Stimulated activated naive CD8-positive, alpha-beta T cell treated with anti-CD3 and anti-CD28 coated beads, Interleukin-15, Interleukin-2, amounts not matched to agents 100 U/mL and 50 U/mL, for 24 hours (primary cell): ENCODE measurements at places on chromosomes 6 and 20.
A peak's percentile ranks its signal among the peaks of the same experiment; 100 is the strongest.

DNA sequence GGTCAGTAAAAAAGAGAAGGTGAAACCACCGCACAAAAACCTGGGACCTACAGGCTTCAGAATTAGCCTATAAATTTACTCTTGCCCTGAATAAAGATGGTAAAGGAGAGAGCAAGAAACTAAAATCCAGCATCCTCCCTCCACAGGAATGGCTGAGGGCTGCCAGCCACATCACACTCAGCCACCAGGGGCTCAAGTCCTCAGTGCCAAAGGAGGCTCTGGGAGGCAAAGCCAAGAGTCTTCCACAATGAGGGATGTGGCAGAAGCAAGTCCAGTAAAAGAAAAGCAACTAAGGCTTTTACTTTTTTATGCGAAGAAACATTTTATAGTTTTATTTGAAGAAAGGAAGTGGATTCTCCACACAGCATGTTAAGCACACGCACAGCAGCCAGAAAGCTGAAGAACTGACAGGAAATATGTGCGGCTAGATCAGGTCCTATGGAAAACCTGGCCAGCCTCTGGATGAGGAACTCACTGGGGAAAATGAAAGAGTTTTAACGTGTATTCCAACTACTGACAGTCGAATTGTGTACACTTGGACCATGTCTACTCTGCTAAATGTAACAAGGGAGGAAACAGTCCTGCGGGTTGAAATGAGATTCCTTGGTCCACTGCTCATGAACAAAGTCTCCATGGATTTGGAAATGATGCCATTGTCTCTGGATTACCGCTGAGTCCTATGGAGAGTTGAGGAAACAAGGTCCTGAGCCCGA, 219.4 kb upstream of the SSTR4 start:
- no peak for DNase-seq

DNA sequence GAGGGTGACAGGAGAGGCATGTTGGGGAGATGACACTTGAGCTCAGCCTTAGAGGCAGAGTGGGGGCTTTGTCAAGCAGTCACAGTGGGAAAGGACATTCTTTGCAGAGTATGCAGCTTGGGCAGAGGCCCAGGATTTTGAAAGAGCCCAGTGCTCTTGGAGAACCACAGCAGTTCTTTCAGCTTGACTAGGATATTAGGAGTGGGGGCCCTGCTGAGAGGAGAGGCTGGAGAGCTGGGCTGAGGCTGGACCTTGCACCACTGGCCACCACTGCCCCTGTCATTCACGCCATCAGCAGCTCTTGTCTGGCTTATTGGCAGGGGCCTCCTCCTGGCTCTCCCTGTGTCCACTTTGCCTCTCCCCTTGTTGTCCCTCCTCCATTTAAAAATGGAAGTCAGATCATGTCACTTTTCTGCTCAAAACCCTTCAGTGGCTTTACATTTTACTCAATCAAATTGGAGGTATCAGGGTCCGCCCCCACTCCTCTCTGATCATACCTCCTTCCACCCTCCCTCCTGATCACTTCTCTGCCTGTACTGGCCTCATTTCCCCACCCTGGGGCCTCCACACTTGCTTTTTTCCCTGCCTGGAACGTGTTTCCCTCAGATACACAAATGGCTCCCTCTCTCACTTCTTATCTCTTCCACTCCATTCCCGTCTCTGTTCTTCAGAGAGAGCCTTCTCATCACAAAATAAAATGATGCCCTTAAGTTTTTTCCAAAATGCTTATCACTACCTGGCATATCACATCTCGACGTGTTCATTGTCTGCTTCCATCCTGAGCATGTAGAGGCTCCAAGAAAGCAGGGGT, 10.5 kb downstream of the MANBAL start:
- DNase-seq, result no peak

- no peak for DNase-seq
These were observed 617 bp upstream of the TSPYL1 start for GRCh38 chr6:116280161-116280932.

DNA sequence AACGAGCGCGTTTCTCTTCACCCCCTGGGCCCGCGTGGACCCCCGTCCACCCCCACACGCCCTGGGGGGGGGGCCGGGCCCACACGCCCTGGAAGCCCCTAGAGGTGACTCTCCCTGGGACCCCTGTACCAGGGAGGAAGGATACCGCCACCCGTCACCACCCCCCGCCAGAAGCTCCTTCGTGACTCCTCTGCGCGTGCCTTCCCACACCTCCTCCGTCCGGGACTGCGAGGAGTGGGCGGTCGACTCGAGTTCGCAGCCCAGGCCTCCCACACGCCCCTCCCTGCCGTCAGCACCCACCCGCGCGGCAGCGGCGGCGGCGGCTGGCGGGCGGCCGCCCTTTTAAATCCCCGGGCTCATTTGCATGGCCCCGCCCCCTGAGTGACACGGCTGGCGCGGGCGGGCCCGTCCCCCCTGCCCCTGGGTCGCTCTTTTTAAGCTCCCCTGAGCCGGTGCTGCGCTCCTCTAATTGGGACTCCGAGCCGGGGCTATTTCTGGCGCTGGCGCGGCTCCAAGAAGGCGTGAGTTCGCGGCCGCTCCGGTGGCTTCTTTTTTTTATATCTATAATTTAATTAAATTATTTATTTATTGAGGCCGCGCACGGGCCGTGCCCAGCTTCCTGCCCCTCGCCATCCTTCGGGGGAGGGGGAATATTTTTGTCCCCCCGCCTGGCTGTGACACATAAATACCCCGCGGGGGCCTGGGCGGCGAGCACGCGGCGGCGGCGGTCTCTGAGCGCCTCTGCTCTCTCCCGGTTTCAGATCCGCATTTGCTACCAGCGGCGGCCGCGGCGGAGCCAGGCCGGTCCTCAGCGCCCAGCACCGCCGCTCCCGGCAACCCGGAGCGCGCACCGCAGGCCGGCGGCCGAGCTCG, at the start of gene HMGA1:
Gene HMGA1, plus strand, starts transcription at position 431 of the 873 bp plus-strand sequence. CDS start 3,908 bp downstream, outside the sequence.
- DNase-seq, result peak; percentile 95

DNA sequence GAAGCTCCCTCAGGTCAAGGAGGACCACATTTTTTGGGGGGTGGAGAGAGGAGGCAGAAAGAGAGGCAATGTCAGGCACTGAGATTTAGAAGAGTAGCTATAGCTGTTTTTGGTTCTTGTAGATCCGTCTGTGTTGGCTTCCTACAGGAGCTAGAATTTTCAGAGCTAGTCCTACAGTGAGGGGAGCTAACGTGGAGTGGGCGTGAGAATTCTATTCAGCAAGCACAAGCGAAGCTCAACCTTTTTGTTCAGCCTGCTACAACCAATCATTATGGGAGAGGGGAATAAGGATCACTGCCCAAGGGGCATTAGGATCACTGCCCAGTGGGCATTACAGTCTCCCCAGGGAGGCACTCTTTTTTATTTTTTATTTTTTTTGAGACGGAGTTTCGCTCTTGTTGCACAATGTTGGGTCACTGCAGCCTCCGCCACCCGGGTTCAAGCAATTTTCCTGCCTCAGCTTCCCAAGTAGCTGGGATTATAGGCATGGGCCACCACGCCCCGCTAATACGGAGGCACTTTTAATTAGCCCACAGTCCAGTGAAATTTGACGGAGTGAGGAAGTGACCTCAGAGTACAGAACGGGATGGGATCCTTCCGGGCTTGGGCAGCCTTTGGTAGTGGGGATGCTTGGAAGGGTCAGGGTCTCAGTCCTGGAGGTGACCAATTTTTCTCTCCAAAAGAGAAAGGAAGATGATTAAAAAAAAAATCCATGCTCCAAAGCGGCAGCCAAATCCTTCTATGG, 1.1 kb upstream of the PANK2 start:
- no peak for DNase-seq

DNA sequence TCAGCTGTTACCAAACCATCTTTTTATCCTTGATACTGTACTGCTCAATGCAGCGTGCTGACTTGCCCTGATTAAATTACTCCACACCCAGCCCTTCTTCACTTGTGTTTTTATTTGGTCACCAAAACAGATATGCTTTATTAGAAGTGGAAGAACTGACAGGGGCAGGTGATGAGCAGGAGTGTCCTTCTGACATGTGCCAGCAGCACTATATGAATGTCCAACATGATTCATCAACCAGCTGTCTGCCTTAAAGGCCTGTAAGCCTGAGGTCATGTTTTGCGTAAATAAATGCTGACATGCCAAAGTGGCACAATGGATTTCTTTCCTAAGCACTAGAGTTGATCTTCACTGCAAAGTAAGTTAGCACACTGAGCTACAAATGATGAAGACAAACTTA, 15.4 kb downstream of the POPDC3 start:
- DNase-seq, result no peak

DNA sequence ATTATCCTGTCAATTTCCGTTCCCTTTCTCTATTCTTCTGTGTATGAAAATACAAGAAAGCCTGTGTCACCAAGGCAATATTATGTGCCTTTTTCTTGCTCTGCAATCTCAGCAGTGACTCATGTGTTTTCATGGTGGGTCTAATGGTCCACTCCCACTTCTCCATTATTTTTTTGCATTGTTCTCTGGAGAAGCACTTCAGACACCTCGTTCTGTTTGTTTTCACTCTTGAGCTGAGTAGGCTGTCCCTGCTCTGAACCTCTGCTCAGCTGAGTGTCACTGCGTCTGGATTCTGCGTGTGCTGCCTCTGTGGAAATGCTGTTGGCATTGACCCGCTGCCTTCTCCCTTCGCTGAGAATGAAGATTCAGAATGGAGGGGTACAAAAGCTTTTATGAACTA, 230.6 kb downstream of the TMEM242 start:
- DNase-seq, result no peak

DNA sequence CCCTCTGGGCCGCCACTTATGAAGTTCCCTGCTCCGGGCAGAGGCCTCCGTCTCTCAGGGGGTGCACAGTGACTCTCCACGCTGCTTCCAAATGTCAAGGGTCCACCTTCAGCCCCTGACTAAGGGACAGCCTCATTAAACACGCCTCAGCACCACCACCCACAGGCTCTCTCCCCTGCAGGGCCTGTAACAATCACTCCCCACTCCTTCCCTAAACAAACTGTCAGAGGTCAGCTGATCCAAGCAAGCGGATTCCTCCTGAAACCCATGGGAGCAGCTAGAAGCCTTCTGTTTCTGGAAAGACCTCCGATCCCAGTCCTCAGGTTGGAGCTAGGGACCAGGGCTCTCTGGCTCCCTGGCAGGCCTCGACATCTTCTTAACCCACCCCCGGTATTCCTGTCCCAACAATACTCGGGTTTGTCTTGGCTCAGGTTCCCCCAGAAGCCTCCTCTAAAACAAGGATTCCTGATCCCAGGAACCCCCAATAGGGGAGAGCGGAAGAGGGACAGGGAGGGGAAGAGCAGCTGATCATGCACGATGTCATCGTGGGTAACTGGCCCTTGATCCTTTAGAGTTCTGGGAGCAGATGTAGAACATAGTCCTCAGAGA, 181.0 kb downstream of the ZNF217 start:
- DNase-seq, result no peak

DNA sequence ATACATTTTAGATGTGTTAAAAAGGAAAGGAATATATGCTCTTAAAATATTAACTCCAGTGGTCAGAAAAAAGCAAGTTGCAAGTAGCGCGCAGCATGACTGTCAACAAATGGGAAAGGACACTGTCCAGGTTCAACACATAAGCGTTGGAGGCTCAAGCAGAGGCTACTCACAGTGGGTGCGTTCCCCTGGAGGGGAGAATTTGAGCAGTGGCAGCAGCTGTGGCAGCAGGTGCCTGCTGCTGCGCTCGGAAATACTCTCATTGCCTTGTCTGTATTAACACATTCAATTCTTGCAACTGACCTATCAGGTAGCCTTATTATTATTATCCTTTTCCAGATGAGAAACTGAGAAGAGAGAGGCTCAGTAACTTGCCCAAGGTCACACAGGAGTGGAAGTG, 21.9 kb upstream of the CCN6 start:
- DNase-seq, result no peak

GRCh38 chr6:92433911-92434310, 985.4 kb downstream of the EPHA7 start:
- no peak for DNase-seq

GRCh38 chr6:94735270-94735669, 842.1 kb upstream of the MANEA start:
- DNase-seq, result no peak

GRCh38 chr6:65667916-65668656, 38.9 kb downstream of the EYS start:
- DNase-seq, result no peak

DNA sequence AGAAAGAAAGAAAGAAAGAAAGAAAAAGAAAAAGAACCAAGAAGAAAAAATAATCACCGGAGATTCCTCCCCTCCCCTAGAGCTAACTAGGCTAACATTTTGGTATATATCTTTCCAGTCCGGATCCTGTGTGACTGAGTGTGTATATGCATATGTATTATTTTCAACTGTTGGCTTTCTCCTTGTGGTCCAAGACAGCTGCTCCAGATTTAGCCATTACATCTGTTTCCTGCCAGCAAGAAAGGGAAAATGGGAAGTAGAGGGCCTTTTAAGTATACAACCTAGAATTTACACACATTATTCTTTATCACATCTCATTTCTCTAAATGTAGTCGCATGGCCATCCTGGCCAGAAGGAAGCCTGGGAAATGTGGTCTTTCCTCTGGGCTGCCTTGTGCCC, 15.2 kb downstream of the SLC52A3 start:
- no peak for DNase-seq

GRCh38 chr6:29008089-29008488, 3.0 kb upstream of the ZNF311 start:
- DNase-seq, result no peak

DNA sequence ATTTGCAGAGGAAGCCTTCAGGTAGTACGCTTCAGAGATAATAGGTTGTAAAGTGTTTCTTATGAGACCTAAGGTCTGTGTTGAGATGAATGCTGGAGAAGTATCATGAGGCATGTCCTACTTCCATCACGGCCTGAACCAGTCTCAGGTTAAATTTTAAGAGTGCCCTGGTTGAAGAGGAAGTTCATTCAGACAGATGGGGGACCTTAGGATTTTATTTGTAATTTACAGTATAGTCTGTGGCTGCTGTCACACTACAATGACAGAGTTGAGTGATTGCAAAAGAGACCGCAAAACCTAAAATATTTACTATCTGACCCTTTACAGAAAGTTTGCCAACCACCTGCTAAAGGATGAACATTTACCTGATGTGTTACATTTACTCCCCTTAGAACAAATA, 70.9 kb downstream of the UST start:
- no peak for DNase-seq

- no peak for DNase-seq
These were observed 62.3 kb downstream of the UTRN start for GRCh38 chr6:144347448-144347759.

DNA sequence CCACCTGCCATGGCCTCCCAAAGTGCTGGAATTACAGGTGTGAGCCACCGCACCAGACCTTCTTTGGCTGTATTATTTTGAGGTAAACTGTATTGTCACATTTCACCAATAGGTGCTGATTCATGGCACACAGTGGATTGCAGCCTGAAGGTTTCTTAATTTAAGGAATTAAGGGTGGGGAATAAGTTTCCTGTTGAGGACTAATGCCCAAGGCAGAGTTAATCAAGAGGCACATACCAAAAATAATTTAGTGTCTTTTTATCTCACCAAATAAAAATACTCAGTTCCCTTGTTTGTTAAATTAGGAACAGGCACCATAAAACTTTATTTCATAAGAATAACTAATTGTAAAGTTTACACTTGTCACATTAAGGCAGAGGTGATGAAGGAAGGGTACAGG, 103.7 kb downstream of the SLX4IP start:
- no peak for DNase-seq
